ENCODE measurements at places on chromosomes 1 and 21. TPM values are rescaled to one million over a fixed set of nuclear protein-coding genes. Genes with fewer than 3 reads are reported as not detected.

The RRP15 gene
- 12.4 TPM for total RNA-seq

The CHI3L2 gene
- 7.7 TPM for total RNA-seq

The BTF3L4 gene
- 37.5 TPM for total RNA-seq

The AIM2 gene
- 0.52 TPM for total RNA-seq

The ESPN gene
- total RNA-seq, result 33.4 TPM

The PROK1 gene
- 0.20 TPM for total RNA-seq

The FAM167B gene
- 1.5 TPM for total RNA-seq

- ATAC-seq, result no peak
Observed at GRCh38 chr1:99535470-99536164, 110.3 kb upstream of the PALMD start.

DNA sequence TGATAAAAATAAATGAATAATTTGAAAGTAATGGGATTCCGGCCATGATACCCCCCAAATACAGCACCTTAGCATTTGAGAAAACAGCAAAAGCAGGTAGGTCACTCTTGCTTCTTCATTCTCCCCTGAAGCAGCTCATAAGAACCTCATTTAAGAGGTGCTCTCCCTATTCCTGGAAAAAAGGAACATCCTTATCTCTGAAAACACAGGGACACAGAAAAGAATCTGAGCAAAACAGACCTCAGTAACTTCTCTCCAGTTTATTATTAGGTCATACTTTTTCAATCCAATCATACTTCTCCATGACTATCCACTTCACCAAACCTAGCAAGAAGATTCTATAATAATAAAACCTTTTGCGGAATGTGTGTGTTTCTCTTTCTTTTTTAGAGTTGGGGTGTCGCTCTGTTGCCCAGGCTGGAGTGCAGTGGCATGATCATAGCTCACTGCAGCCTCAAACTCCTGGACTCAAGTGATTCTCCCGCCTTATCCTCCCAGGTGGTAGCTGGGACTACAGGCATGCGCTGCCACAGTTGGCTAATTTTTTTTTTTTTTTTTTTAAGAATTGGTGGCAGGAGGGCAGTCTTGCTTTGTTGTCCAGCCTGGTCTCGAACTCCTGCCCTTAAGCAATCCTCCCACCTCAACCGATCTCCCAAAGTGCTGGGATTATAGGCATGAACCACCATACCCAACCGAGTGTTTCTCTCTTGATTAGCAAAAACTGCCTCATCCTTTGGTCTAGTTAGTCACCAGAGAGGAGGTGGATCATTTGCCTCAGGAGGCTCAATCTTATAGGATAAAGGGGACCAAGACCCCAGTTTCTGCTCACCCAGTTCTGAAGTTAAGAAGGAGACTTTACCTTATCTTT lies 10.6 kb upstream of the TRIM33 start:
- no peak for ATAC-seq

DNA sequence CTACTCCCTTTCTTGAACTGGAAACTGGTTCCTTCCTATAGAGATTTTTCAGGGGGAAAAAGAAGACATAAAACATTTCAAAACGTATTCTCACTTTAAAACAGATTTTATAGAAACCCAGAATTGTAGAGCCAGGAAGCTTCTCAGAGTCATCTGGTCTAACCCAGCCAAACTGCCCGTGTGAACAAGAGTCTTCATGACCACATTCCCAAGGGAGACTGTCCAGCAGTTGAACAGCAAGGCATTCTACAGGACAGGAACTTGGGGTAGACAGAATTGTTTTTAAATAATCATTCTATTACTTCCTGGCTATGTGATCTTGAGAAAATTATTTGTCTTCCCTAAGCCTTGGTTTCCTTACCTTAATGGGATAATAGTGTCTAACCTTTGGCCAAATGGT lies 163.5 kb upstream of the IVNS1ABP start:
- ATAC-seq, result no peak

- ATAC-seq, result no peak
Observed at GRCh38 chr1:2230781-2231531, 2.8 kb downstream of the SKI start.

DNA sequence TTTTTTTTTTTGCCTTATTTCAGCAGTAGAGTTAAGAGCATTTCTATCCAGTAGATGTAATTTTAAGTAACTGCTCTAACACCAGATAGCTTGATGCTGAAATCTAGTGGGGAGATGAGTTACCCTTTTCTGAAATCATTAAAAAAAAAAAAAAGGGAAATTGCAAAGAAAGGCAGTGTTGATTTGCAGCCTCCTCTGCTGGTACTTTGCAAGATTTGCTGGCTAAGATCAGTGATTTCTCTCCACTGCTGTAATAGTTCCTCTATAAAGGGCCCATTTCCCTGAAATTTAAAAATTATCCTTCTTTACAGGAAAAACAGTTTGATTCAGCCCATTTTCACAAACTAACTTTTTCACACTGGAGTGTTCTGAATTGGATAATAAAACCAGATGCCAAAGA lies 120.6 kb downstream of the PTBP2 start:
- ATAC-seq, result no peak

DNA sequence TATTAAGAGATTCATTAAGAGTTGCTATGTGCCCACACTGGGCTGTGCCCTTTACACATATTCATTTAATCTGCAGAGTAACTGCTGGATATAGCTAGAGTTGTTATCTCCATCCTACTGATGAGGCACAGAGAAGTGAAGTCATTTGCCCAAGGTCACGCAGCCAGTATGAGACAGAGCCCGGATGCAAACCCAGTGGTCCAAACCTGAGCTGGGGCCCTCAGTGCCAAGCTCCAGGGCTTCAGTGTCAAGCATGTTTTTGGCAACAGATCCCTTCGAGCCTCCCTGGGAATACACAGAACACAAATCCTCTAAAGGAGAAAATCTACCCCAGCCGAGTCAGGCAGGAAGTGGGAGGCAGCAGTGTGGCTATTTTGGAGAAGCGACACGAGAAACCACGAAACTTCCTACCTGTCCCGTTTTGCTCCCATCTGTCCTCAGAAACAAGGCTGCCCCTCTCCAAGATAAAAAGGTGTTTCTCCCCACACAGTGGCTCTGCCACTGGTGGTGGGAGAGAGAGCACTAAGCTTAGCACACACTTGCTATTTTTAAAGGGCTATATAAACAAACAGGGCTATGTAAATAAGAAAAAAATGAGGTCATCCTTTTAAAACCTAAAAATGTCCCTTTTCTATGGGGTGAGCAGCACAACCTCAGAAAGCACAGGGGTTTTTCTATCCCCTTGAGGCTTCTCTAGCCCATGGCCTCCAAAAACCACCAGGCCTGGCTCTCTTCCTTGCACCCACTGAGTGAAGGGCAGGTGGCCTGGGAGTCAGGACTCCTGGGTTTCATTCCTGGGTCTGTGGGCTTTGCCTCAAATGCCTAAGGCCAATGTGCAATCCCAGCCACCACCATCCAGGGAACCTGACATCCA lies 138.6 kb upstream of the EDN2 start:
- ATAC-seq, result no peak

GRCh38 chr1:42211224-42211623 lies 46.7 kb upstream of the GUCA2A start:
- ATAC-seq, result no peak

- ATAC-seq, result no peak
Observed at GRCh38 chr21:15645830-15646229, 84.0 kb upstream of the USP25 start.

- ATAC-seq, result no peak
Observed at GRCh38 chr1:207923561-207923960, 12.6 kb upstream of the CD34 start.

GRCh38 chr1:65230731-65231481 lies 78.4 kb upstream of the DNAJC6 start:
- no peak for ATAC-seq

GRCh38 chr1:10308001-10308400 lies 90.9 kb upstream of the PGD start:
- ATAC-seq, result no peak

Data from esophagus mucosa (tissue), 1 donor.